RKO (cell line): ENCODE measurements at places on chromosomes 2 and 18.

DNA sequence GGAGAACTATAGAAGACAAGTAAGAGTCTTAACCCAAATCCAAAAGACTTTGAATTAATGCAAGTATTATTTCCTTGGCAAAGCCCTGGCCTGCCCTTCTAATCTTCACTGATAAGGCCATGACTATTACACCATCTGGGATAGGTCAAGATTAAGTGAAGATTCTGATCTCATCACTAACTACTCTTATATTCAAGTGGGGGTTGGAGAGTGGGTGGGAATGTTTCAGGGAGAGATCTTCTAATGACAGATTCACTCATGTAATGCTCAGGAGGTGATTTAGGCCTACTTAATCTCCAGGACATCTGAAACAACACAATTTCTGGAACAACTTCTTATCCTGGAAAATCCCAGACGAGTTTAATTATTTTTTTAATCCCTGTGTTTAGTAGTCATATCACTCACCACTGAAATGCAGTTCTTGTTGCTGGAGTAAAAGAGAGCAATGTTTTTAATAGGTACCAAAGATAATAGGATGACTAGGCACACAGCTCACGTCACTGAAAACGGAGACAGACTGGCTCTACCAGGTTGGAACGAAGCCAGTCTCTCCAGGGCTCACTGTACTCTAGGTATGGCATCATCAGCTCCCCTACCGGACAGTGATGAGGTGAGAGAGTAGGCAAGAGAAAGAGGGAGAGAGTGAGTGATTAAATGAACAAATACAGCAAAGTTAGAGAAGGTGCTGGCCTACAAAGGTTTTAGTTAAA, 133.1 kb downstream of the NCKAP5 start:
- peak; percentile 14 for DNase-seq

- DNase-seq: no peak
Measured at GRCh38 chr18:32773382-32773712, 524 bp upstream of the KLHL14 start.

DNA sequence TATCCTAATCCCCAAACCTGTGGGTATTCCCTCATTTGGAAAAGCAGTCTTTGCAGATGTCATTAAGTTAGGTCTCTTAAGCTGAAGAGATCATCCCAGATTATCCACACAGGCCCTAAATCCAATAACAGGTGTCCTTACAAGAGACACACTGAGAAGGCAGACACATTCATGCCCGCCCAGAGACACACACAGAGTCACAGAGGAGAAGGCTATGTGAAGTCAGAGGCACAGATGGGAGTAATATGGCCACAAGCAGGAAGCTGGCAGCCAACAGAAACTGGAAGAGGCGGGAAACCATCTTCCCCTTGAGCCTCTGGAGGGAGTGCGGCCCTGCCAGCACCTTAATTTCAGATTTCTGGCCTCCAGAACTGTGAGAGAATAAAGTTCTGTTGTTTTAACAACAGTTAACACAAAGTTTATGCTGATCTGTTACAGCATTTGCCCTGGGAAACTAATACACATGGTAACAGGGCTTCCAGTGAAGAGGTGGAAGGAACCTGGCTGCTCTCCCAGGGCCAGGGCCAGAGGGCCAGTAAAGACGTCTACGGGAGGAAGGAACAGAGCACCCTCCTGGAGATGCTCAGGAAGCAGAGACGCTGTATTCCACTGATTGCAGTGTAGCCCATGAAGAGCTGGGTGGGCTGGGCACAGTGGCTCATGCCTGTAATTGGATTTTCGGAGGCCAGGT, 217.5 kb downstream of the GLI2 start:
- no peak for DNase-seq

DNA sequence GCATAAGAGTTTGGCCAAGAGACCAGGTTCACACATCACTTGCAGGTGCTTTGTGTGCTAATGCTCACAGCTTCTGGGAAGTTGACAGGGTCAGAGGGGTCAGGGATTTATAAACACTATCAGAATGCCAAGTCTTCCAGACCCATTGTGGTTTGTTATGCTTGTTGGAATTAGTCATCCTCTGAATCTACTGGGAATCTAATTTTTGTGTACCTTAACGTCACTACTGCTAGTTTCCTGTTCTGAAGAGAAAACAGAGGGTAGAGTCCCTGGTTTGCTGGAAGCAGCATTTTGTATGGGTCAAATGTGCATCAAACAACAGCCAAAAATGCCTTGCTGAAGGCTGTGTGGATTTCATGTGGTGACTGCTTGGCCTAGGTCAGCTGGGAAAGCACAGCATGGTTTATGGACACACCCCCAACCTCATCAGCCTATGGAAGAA, 33.3 kb downstream of the ANTXR1 start:
- DNase-seq: no peak

DNA sequence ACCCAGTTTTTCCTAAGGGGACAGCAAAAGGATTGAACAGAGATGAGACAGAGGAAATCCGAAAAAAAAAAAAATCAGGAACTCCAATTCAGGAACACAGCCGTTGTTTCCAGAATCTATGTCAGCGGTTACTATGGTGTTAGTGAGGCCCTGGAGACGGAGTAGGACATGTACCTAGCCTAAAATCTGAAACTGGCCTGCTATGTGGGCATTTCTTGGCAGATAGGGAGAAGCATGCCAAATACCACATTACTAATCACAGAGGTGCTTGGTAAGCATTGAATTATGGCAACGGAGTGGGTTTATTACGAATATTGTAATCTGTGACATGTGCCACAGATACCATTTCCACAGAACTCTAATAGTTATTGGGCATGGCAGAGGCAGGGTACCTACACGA, 530.6 kb downstream of the CCDC85A start:
- no peak for DNase-seq

DNA sequence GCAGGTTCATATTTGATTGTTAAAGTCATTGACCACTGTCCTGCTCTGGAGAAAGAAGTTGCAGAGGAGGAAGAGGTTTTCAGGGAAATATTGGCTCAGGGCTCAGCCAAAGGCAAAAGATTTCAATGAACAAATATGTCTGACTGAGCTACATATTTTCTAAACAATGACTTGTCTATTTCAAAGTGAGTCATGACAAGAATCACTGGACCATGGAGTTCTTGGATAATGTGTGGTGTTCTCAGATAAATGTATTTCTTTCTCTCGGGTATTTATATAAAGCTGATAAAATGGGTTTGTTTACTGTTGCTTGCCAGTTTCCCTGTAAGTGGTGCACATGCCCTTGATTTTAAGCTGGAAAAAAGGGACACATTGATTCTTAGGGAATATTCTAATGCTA, 34.3 kb upstream of the RMP24 start:
- peak; percentile 5 for DNase-seq

- DNase-seq: no peak
Measured at GRCh38 chr2:86468162-86469033, 27.2 kb downstream of the KDM3A start.

- no peak for DNase-seq
Measured at GRCh38 chr2:238473014-238473413, 46.3 kb downstream of the ASB1 start.

GRCh38 chr2:105294844-105295481, 34.6 kb downstream of the TGFBRAP1 start:
- peak; percentile 68 for DNase-seq

DNA sequence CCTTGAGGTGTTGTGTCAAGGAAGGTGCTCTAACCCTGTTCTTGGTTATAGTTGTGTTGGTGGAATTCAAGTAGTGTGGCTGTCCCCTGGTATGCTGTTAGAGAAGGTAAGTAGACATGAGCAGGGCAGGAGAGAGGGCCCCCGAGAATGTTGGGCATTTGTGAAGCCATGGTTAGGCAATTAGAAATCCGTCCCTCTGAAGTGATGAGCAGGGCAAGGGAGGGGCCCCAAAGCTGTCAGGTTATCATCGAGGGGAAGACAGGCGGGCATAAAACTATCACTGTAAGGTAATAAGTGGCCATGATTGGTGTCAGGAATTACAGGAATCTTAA, 5.2 kb downstream of the XRCC5 start:
- DNase-seq: no peak

GRCh38 chr2:127700527-127701192, 637 bp upstream of the SFT2D3 start:
- peak; percentile 91 for DNase-seq

- DNase-seq: peak; percentile 49
Measured at GRCh38 chr2:240567872-240568677, at the start of gene RNPEPL1. RNPEPL1 (plus strand) TSS chr2:240568484; CDS start chr2:240568587, 103 bp downstream.

DNA sequence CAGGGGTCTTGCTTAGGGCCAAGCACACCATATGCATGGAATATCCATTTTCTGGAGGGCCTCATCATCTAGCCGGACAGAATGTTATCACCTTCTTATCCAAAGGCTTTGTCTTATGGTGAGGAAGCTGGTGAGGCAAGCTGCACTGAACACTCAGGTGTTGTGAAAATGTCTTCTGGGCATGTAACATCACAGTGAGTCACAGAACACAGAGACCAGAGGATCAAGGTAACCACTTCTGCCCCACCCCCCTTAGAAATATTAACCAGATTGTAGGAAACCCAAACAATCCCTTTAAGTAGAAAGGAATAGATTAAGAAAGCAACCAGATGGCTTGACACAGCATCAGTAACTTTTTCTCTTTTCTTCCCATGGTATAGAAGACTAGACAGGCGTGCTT, 51.1 kb downstream of the MYO5B start:
- no peak for DNase-seq

DNA sequence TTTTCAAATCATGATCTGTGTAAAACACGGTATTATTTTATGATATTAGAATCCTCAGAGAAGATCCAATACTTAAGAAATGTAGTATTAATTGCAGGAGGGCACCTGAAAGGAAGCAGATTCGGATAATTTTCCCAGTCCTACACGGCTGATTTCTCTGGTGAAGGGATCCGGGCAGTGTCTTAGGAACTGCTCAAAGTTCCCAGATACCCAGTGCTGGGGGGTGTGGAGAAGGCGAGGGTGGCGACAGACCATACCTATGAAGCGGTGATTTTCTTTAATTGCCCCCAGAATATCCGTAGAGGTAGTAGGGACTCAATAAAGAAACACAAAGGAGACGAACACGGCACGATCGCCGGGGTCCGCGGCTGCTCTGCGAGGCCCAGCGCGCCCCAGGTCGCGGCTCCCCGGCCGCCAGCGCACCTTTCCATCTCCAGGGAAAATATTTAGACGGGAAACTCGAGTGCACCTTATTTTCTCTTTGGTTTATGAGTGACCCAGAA, 1.4 kb upstream of the SOX11 start:
- no peak for DNase-seq

GRCh38 chr2:141455211-141455826, 675.5 kb downstream of the LRP1B start:
- DNase-seq: no peak

GRCh38 chr2:95269036-95269680, 5.1 kb upstream of the PROM2 start:
- no peak for DNase-seq

- DNase-seq: peak; percentile 27
Measured at GRCh38 chr2:11775384-11775783, 29.0 kb downstream of the LPIN1 start.

DNA sequence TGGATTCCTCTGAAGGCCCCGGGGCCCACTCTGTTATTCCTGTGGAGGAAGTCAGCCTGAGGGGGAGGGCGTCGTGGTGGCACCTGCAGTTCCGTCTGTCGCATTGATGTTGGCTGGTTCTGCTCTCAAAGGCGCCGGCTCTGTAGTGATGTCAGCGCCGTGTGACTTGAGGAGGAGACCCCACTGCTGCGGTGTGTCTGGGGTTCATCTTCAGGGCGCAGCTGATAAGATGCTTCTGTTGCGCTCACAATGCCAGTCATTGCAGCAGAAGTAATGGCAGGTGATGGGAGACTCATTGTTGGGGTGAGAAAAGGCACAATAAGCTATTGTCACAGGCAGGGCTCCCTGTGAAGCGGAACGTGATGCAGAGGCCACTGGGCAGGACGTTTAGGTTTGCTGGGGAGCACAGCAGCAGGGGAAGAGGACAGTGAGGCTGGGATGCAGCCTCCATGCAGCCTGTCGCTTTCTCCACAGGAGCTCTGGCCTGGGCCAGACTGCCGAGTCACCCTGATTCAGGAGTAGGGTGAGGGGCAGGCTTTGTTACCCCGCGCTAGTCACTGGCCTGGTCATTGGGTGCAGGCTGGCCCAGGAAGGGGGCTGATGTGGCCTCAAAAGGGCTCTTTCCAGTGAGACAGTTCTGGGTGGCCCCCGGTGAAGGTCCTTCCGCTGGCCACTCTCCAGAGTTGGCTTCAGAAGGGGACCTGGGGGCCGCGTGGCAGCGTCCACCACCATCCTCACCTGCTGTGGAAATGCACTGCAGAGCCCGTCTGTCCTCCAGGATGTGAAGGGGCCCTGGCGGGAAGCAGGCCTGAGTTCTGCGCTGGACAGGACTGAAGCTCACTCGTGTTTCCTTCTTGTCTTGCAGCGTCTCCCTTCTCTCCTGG, 42.9 kb downstream of the SH3BP4 start:
- DNase-seq: no peak

DNA sequence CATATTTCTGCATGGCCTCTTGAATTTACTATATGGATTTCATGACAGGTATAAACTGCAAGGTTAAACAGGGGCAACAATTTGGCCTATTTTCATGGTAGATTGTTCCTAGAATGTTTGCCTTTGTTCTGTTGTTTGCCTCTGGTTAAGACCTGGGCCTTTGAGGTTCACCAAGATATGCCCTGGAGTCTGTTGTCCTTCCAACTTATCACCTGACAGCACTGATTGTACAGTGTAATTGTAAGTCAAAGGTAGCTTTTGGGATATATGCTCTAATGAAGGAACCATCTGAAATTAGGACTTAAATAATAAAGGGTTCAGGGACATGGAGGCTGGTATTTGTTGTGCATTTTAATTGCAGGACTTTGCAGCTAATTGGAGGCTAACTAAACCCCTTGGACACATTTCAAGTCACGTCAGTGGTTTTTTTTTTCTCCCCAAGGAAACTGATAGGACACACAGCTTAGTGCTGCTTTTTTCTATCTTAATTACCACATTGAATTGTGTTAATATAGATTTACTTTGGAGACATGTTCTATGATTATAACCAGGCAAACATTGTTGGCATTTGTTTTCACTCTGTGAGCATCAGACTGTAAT, 771.2 kb upstream of the LINC00305 start:
- no peak for DNase-seq
